ENCODE measurements at places on chromosomes 5 and 9.

GRCh38 chr5:154215571-154216325 lies 25.2 kb downstream of the GALNT10 start:
- DNase-seq: no peak

GRCh38 chr9:22986556-22986955 lies 539.9 kb downstream of the DMRTA1 start:
- no peak for DNase-seq

DNA sequence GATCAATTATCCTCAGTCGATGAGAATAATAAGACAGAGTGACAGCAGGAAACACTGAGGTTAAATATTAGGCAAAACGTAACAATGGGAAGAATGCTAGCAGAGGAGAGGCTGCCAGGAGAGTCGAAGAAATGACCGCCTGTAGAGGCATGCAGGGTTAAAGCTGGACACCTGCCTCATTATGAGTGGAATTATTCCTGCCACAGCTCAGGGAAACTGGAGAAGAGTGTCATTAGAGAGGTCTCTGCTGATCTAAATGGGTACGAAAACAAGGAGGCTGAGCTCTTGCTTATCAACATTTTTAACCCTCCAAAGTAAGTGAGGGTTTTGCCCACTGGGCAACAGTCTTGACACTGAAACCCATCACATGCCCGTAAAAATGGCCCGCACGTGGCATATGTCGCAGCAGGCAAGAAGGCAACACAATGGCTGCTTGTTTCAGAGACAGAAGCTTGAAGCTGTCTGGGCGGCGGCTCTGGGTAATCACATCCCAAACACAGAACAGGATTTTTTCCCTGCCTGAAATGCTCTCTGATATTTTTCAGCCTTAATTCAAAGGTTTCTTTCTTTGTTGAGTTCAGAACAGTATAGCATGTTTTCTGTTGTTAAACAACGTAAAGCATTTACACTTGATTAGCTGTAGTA lies 118.7 kb downstream of the MED27 start:
- DNase-seq: no peak

DNA sequence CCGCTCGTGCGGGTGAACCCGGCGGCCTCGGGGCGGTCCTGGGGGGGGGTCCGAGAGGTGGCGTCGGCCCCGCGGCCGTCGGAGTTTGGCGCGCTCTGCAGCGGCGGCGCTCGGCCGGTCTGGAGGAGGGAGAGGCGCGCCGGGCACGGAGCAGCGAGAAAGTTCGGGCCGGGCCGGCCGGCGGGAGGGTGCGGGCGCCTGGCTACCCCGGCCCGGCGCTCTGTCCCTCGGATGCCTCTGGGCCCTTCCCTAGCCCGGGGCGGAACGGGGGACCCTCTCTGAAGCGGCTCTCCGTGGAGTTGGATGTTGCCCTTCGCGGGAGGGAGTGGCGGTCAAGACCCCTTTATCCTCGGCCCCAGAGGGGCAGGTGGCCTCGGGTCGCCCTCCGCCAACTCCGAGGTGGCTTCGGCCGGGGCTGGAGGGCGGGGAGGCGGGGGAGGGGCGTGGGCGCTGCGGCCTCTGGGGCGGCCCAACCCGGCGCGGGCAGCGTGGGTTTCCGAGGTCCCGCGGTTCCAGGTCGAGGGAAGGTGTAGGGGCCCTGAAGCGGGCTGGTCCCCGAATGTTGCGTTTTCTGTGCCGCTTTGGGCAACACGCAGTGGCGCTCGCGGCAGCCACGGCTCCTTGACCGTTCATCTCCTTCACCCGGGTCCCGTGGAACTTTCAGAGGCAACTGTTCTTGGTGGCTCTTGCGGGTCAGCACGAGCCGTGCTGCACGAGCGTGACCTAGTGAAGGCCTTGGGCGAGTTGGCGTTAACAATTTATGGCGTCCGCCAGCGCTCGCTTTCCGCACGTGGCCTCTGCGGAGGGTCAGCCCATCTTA lies 290.5 kb downstream of the DOCK8 start:
- DNase-seq: peak; percentile 6

GRCh38 chr9:131216806-131217205 lies 59.5 kb downstream of the FAM78A start:
- no peak for DNase-seq

DNA sequence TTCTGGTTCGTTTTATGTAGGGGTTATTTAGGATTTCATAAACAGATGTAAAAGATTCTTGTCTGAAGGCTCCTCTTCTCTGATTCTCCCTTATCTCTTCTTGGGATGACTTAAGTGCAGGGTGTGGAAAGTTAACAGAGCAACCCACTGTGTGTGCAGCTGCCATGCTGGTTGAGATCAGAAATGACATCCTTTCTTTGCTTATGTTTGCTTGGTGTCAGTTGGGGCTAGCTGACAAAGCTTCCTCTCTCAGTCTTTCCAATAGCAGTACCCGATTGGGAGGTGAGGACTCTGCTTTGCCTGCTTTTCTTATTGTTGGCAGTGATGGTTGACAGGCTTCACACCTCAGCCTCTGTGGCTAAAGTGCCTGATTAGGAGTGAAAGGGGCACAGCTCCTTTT lies 26.5 kb downstream of the OGN start:
- no peak for DNase-seq

DNA sequence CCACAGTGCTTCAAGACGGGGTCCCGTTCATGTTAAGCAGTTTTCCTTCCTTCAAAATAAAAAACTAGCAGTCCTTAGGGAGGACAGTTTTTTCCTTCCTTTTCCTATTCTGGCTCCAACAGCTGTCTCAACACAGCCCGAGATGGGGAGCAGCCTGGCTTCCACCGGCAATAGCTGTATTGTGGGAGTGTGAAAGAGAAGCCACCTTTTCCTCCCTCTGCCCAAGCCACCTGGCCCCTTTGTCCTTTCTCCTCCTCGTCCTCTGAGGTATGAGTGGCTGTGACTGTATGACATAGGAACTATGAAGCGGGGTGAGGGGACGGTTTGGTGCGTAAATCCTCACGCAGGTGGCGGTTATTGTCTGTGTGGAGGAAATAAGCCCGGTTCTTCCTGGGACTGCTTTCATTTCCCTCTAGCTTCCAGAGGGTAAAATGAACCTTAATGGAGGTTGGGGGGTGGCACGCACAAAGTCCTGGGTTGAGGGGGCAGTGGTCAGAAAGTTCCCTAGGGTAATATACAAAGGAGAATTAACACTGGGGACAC lies 292.0 kb upstream of the DMRT1 start:
- no peak for DNase-seq

Data from stimulated activated CD4-positive, alpha-beta T cell treated with anti-CD3 and anti-CD28 coated beads, Interleukin-12 subunit alpha, Interleukin-12 subunit beta, amount 100 ng/mL, for 4 hours (primary cell).